GM12878 (cell line): ENCODE measurements at places on chromosomes 7 and 10. TPM values are rescaled to one million over a fixed set of nuclear protein-coding genes. Genes with fewer than 3 reads are reported as not detected.

Gene GJD4
- not detected in 2 replicates for polyA plus RNA-seq

Gene DDX56
- polyA plus RNA-seq: 127 and 141 TPM in 2 replicates

Gene RUFY2
- polyA plus RNA-seq: 3.7 and 6.4 TPM in 2 replicates

Gene PRTFDC1
- 13.8 and 16.3 TPM in 2 replicates for polyA plus RNA-seq

Gene SLC26A3
- not detected in 2 replicates for polyA plus RNA-seq

Gene H2BK1
- polyA plus RNA-seq: not detected in 2 replicates

Gene ATOH7
- polyA plus RNA-seq: not detected in 2 replicates

Gene MSMB
- polyA plus RNA-seq: not detected in 2 replicates

Gene ZDHHC6
- 58.2 and 62.9 TPM in 2 replicates for polyA plus RNA-seq

Gene ELN
- polyA plus RNA-seq: 0.27 and 0.42 TPM in 2 replicates

Gene VAX1
- polyA plus RNA-seq: not detected in 2 replicates

Gene CACNA2D1
- 1.2 TPM in 2 replicates for polyA plus RNA-seq

Gene ZWINT
- 294 and 324 TPM in 2 replicates for polyA plus RNA-seq

Gene SKIDA1
- polyA plus RNA-seq: 0.63 TPM in 1 of 2 replicates, not detected in the other

Gene SHTN1
- 2.6 TPM in 2 replicates for polyA plus RNA-seq

Gene PRSS37
- not detected in 2 replicates for polyA plus RNA-seq

Gene AS3MT
- 0.17 TPM in 1 of 2 replicates, not detected in the other for polyA plus RNA-seq

Gene SEC24C
- polyA plus RNA-seq: 69.9 and 71.3 TPM in 2 replicates

Gene CLEC5A
- polyA plus RNA-seq: not detected in 2 replicates

Gene CPA2
- polyA plus RNA-seq: not detected in 2 replicates

Gene BLNK
- polyA plus RNA-seq: 158 and 159 TPM in 2 replicates

Gene STK31
- 0.06 TPM in 1 of 2 replicates, not detected in the other for polyA plus RNA-seq

Gene CFAP46
- 0.03 TPM in 1 of 2 replicates, not detected in the other for polyA plus RNA-seq

Gene CYP2E1
- polyA plus RNA-seq: 0.17 TPM in 1 of 2 replicates, not detected in the other

Gene OR9A2
- not detected in 2 replicates for polyA plus RNA-seq

Gene MOGAT3
- polyA plus RNA-seq: not detected in 2 replicates

Gene FAM13C
- 0.18 TPM in 1 of 2 replicates, not detected in the other for polyA plus RNA-seq

Gene PKD2L1
- not detected in 2 replicates for polyA plus RNA-seq

Gene AASS
- polyA plus RNA-seq: 0.11 and 0.37 TPM in 2 replicates

Gene PRF1
- polyA plus RNA-seq: 0.88 and 1.4 TPM in 2 replicates

Gene AZGP1
- polyA plus RNA-seq: 0.43 TPM in 1 of 2 replicates, not detected in the other

Gene NCF1
- polyA plus RNA-seq: 209 and 216 TPM in 2 replicates

Gene SFTPA1
- polyA plus RNA-seq: not detected in 2 replicates

Gene LRRD1
- polyA plus RNA-seq: not detected in 2 replicates

Gene CLDN3
- polyA plus RNA-seq: not detected in 2 replicates

Gene MKI67
- 143 and 148 TPM in 2 replicates for polyA plus RNA-seq

Gene HKDC1
- polyA plus RNA-seq: not detected in 2 replicates

Gene DENND2A
- polyA plus RNA-seq: not detected in 2 replicates

Gene CFAP70
- 0.37 and 0.38 TPM in 2 replicates for polyA plus RNA-seq

Gene GPR146
- 0.56 and 0.64 TPM in 2 replicates for polyA plus RNA-seq

Gene FOXP2
- 2.5 and 3.1 TPM in 2 replicates for polyA plus RNA-seq

Gene CAMK2B
- not detected in 2 replicates for polyA plus RNA-seq

Gene C7orf57
- not detected in 2 replicates for polyA plus RNA-seq

Gene BAIAP2L1
- polyA plus RNA-seq: 54.2 and 54.9 TPM in 2 replicates

Gene DCLRE1A
- 14.2 and 14.9 TPM in 2 replicates for polyA plus RNA-seq

Gene CALML5
- not detected in 2 replicates for polyA plus RNA-seq

Gene GPR37
- 0.05 TPM in 1 of 2 replicates, not detected in the other for polyA plus RNA-seq

Gene OR2A12
- polyA plus RNA-seq: not detected in 2 replicates

Gene INHBA
- polyA plus RNA-seq: not detected in 2 replicates
